ENCODE measurements at places on chromosomes 5 and 9. TPM values are rescaled to one million over a fixed set of nuclear protein-coding genes. Genes with fewer than 3 reads are reported as not detected.

DNA sequence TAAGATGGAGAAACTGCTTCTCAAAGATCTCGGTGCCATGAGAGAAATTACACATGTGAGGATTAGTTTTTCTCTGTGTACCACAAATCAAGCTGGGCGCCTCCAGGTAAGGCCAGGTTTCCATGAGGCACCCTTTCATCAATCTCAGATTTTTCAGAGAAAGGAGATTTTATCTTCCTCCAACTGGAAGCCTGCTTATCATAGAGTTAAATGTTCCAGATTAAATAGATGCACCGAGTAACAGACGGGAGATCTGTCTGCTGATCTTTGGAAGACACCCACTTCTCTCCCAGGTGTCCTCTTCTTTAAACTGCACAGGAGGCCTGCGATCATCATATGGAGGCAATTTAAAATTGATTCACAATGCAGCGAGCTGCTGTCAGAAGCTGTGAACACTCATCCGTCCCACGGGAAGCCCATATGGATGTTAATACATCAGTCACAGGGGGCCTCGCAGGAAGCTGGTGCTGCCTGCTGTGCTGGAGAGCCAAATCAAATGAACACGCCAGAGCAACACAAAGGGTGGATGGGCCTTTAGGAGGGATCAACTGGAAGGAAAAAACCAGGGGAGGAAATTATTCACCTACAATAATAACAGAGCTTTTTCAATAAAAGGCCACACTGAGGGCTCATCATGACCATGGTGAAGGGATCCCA, 93.3 kb downstream of the TLE1 start:
- DNase-seq = no peak

GRCh38 chr9:124217836-124218437, 39.8 kb upstream of the NEK6 start:
- DNase-seq = no peak

- DNase-seq = no peak
These were observed 91.3 kb downstream of the PDE6A start for GRCh38 chr5:149853331-149853648.

DNA sequence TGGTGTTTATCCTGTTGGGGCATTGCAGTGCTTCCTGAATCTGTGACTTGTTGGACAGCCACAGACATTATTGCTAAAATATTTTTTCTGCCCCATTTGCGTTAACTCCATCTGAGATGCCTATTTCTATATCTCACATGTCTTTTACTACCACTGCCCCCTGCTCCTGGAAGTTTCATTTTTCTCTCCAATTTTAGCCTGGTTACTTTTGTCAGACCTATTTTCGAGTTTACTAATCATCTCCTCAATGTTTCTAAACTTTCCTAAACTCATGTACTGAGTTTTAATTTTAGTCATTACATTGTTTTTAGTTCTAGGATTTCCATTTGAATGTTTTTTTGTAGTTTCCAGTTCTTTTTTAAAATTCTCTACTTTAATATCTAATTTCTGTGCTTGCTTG, 17.6 kb downstream of the HAPLN1 start:
- DNase-seq = no peak

- DNase-seq = no peak
These were observed 22.3 kb downstream of the GLIS3 start for GRCh38 chr9:4277531-4277991.

GRCh38 chr9:97906236-97906831, 16.0 kb downstream of the TRMO start:
- peak; percentile 69 for DNase-seq

GRCh38 chr9:86598411-86599239, 244.4 kb upstream of the TUT7 start:
- DNase-seq = no peak

GRCh38 chr5:178476972-178477754, 113.0 kb downstream of the COL23A1 start:
- no peak for DNase-seq

The TMEFF1 gene
- 0.34 TPM for polyA plus RNA-seq

The CCDC192 gene
- polyA plus RNA-seq = 0.30 TPM

The SPATA31D4 gene
- polyA plus RNA-seq = not detected
